Stimulated activated CD8-positive, alpha-beta memory T cell treated with anti-CD3 and anti-CD28 coated beads, Interleukin-4, amount 100 ng/mL, for 1 hour (primary cell): ENCODE measurements at places on chromosomes 7 and 10.

GRCh38 chr7:134016223-134016941 lies 110.8 kb upstream of the LRGUK start:
- DNase-seq = no peak

- DNase-seq = no peak
Observed at GRCh38 chr7:69823151-69823744, 225.0 kb downstream of the AUTS2 start.

GRCh38 chr7:151900591-151900985 lies 23.7 kb upstream of the PRKAG2 start:
- DNase-seq = no peak

GRCh38 chr7:117827862-117828261 lies 45.4 kb downstream of the CTTNBP2 start:
- DNase-seq = no peak

DNA sequence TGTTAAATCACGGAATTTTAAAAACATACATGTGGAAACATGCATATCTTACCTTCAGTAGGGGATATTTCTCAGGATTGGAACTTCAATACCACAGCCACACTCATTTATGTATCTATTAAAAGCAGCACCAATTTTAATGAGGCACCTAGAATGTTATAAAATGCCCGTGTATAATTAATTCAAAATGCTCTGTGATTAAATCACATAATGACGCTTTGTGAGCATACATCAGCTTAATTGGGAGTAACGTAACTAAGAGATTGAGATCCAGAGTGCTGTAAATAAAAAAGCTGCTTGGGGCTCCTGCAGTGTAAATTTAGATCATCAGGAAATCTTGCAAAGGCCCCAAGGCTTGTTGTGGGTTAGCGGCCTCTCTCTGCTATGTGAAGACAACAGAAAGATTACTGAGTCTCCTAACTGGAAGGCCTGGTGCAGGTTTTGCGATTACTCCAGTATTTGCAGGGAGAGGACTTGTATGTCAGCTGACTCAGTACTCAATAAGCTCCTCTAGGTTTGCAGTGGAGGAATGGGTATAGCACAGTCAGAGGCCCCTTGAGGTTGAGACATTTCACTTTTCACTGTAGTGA lies 195.5 kb upstream of the PHYHIPL start:
- DNase-seq = no peak

DNA sequence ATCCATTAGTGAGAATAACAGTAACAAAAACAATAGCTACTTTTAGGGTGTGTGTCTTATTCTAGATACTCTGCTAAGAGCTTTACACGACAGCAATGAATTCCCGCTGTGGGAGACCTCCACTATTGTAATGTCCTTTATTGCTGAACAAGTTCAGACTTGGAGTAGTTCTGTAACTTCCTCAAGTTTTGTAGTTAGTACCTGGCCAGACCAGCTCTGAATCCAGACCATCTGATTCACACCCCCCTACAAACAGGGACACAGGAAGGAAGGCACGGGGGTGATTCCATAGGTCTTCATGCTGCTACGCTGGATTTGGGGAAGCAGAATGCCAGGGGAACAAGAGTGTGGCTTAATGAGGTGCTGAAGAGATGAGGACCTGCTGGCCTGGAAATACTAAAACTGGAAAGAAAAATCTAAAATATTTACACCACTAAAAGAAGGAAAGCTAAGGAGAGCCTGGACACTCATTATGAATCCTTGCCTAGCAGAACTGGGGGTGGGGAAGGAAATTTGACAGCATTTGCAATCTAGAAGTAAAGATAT lies 194.6 kb upstream of the TMEM72 start:
- DNase-seq = no peak

GRCh38 chr10:53382543-53382942 lies 610.0 kb upstream of the MBL2 start:
- no peak for DNase-seq

DNA sequence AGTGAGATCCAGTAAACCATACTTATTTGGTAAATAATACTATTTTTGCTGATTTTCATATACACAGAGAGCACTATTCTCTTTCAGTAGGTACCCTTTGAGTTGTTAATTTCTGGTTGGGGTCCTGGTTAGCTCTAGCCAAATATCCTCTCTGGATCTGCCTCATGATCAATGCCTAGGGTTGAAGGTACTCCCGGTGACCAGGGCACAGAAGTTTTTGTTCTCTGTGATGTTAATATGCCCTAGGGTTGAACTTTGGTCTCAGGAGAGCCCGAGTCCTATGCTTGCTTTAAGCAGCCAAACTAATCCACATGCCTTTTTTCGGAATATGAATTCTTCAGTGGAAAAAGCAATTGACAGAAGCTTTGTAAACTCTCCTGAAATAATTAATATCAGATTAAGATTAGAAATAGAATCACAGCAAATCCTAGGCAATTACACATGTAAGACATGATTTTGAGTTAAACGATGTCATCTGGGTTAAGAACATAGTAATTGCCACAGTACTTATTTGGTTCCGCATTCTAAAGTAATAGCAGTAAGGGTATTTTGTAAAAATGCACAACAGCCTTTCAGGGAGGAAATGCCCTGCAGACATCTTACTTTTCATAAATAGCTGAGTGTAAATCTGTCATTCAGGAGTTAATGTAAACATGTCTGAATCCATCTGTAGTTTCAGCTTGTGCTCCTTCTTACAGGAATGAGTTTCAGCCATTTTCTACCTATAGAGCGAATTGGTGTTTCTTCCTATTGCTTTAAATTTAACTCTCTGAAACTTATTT lies 10.1 kb downstream of the CHN2 start:
- DNase-seq = no peak

GRCh38 chr7:103065667-103066066 lies 8.9 kb downstream of the FBXL13 start:
- no peak for DNase-seq

DNA sequence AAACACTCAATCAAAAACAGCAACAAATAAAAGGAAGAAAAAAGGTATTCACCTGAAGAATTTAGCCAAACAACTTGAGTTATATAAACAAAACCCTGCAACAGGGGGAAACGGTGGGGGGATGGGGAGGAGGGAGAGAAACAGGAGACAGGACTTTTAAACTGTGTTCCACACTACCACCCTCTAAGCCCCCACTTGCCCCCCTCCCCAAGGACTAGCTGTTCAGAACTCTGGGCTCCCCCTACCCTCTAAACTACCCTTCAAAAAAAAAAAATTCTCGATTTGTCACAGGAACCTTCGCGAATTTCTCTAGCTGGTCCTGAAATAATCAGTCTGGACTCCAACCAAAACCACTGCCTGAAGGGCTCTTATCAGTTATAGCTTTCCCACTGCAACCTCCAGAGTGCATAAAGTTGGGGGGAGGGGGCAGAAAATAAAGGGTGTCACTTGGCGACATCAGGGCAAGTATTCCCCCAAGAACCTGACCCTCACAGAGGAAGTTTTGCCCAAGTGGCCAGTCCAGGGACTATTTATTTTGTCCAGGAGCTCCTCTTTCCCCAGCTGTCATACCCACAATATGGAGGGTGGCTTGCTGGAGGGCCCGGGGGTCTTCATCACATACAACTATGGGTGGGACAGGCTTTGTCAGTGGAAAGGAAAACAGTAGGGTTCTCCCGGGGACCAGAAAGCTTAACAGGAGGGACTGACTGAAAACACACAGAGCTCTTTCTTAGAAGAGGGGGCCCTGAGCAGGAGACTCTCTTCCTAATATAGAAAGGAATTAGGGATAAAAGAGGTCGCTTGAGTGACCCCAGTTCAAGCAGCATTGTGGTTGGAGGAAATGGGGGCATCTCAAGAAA lies 1.3 kb downstream of the UBE2H start:
- no peak for DNase-seq

DNA sequence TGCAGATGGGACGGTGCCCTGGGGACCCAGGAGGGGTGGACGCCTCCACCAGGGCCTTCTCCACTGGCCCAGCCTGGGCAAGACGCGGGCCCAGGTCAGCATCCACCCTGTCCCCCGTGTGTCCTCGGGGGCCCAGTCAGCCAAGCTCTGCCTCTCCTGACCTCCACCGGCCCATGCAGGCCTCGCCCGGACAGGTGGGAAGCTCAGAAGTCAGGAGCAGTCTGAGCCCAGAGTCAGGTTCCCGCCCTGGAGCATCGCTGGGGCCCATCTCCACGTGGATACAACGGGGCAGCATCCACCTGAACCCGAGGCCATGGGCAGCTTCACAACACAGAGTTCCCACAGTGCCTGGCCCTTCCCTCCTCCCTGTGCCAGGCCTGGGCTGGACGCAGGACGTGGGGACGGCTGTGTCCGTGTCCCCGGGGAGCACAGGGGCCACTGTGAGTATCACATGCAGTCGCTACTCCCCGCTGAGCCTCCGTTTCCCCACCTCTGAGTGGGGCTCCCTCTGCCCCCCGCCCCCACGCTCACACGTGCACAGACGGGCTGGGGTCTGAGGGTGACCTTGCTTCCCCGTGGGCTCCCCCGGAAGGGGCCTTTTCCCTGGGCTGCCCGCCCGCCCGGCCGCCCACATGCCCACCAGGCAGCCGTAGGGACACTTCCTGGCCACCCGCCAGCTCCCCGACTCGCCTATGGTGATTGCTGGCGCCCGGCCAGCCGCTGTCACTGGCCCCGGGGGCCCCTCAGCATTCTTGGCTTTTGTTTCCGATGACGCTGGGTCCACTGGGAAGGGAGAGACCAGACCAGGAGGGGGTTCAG lies 64.3 kb downstream of the PDGFA start:
- DNase-seq = no peak

GRCh38 chr10:90066435-90066834 lies 365.0 kb downstream of the KIF20B start:
- no peak for DNase-seq

- DNase-seq = no peak
Observed at GRCh38 chr7:149285603-149286002, 23.6 kb downstream of the ZNF783 start.

DNA sequence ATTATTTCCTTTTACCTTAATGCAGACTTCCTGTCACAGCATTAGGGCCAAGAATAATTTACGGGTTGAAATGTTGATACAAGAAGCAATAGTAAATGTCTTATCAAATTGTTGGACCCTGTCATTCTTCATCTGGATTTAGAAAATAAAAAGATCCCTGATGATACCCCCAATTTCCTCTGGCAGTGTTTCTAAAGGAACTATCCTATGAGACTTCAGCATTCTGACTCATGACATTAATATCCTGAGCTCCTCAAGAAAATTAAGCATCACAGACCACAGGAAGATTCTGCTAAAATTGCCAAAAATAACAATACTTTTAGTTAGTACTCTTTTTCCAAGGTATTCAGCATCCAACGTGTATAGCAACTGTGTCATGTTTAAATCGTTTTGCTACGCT lies 490.5 kb upstream of the ANKRD30A start:
- no peak for DNase-seq

DNA sequence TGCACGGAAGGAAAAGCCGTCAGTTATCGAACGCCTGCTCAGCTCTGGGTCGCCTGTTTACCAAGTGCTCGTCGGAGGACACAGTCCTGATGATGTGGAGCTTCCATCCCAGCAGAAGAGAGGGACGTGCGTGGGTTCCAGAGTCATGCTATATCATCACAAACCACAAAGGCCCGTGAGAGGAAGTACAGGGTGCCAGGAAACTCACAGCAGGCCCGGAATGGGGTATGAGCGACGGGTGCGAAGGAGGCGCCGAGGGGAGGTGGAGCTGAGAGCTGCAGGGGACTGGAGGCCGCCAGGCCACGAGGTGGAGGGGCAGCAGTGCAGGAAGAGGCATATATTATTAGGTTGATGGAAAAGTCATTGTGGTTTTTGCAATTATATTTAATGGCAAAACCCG lies 102.5 kb downstream of the ACTR3B start:
- DNase-seq = no peak

DNA sequence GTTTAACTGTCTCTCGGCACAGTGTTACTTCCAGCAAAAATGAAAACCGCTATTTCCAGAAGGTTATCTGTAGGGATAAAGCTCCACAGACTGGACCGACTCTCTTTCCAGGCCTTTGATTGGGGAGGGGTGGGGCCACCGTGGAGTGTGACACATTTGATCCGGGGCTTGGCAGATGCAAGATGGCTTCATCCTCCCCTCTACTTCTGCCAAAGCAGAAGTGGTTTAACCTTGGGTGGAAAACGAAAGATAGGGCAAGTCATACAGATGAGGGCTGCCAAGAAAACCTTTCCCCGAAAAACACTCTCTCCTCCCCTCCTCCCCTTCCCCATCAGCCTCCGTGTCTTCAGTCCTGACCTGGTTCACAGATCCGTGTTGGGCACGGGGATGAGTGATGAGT lies 139.7 kb upstream of the SH2B2 start:
- no peak for DNase-seq
